ENCODE measurements at places on chromosomes 2 and 18.

DNA sequence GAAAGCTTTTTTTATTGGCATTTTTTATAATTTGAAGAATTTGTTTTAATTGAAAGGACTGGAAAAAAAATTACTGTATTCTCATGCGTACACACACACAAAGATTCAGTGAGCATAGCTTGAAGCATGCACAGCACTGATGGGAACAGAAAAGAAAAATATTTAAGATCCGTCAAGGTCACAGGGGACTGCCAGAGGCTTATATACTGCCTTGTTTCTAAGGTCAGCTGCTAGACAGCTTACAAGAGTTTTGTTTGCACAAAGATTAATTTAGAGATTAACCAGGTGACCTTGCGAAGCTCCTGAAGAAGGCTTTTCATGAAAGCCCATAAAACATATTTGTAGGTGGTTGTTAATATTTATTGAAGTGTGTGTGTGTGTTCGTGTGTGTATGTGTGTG is 396.3 kb downstream of the TRIB2 start:
- no peak for DNase-seq

GRCh38 chr2:149331023-149331400 is 625 bp downstream of the LYPD6 start:
- no peak for DNase-seq

DNA sequence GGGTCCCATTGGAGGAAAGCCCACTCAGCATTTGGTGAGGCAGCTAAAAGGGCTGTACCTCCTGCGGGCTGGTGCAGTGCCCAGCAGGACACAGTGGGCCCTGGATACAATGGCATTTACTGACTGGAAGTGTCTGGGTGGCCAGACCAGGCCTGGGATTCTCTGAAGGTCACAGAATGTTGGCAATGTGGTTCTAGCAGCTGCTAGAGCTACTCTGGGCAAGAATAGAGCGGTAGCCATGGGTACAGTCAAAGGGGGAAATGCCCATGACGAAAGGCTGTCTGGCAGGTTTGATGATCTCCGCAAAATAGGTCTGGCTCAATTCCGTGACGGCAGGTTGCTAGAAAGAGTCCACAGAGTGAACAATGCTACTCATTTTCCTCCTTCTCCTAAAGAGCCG is 241.8 kb downstream of the AFF3 start:
- no peak for DNase-seq

DNA sequence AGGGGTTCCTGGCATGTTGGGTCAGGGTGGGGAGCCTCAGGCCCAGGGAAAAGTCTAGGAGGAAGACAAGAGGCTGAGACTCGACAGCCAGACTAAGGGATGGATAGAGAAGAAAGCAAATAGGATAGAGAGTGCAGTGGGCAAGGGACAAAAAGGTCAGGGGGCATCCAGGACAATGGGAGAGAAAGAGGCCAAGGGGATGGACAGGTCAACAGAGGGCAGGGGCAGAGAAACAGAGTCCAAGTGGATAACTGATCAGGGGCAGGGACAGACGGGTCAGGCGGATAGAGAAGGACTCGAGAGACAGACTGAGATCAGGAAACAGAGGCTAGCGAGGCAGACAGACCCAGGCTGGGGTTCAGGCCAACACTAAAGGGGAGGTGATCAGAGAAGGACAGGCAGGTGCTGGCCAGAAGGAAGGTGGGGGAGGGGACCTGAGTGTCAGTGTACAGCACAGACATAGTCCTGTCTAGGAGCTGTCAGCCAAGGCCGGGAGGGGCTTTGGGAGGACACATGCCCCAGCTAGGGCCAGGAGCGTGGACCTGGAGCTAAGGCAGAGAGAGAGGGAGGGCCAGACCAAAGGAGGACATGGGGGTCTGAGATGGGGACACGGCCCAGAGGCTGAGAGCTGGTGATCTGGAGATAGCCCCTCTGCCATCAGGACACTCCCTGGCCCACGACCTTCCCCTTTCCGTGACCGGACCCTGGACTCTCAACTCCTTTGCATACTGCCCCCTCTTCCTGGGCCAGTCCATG is 12.2 kb downstream of the ASIC4 start:
- DNase-seq, result no peak

- DNase-seq, result no peak
These were observed 52.8 kb upstream of the TGIF1 start for GRCh38 chr18:3397031-3397750.

DNA sequence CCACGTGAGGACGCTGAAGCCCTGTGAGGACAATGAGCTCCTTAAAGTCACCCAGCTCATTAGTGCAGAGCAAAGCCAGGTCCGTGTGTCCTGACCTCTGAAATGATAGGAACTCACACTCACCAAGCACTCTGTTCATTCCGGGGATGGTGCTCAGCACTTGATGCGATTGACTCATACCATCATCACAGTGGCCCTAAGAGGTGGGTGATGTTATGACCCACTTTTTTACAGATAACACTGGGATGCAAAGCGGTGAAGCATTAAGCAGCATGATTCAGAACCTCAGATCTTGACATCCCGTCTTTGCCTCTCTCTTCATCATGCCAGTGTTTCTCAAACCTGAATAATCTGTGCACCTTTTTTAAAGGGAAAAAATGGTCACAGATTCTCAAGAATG is 234.8 kb downstream of the ALPK2 start:
- DNase-seq, result no peak

- no peak for DNase-seq
These were observed 132.0 kb upstream of the BOD1L2 start for GRCh38 chr18:57014772-57015413.

GRCh38 chr2:42504364-42505230 is 10.8 kb upstream of the KCNG3 start:
- no peak for DNase-seq

DNA sequence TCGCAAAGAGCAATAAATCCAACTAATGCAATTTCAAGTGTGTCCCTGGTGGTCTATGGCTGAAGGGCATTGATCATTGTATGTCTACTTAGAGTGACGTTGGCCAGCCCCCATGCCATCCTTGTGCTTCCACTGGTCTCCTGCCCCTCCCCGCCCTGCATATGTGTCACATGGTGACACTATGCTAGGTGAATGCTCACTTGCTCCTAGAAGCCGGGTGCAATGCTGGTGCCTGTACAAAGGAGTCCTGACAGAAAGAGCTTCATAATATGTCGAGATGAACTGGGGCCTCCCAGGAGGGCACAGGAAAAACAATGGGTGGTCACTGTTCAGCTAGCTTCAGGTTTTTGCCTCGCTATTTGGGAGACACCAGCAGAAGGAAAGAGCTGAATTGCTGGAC is 5.9 kb upstream of the TRABD2A start:
- no peak for DNase-seq

DNA sequence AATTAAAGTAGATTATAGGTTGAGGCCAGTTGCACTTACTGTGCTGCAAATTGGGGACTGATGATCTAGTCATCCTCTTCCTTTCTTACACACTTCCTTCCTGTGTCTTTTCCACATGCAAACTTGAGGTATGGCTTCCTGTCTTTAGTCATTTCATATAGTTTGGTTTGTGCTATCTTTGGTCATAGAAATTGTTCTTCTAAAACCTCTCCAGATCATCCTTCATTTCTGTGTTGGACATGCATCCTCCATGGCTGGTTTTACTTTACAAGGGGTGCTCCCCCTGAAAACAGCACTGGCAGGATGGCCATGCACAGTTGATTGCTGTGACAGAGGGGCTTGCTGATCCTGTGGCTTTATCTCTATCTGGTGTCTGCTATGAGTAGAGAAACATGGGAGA is 36.5 kb downstream of the MGAT5 start:
- no peak for DNase-seq

GRCh38 chr18:56217406-56217805 is 421.0 kb downstream of the TXNL1 start:
- DNase-seq, result no peak

DNA sequence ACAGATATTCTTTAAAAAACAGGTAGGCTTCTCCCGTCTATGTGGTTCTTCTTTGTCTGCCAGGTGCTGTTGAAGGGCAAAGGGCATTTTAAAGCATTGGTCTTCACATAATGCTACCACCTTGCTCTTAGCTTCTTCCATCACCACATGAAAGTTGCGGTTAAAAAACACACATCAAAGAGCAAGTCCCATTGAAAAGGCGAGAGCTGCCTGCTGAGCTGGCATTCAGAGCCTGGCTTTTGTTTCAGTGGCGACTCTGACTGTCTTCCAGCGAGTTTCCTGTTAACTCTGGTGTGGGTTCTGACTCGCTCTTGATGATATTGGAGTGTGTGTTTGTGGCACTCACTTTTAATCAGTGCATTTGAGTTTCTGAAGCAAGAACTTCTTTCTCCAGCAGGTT is 624.9 kb upstream of the FANCL start:
- DNase-seq, result no peak

DNA sequence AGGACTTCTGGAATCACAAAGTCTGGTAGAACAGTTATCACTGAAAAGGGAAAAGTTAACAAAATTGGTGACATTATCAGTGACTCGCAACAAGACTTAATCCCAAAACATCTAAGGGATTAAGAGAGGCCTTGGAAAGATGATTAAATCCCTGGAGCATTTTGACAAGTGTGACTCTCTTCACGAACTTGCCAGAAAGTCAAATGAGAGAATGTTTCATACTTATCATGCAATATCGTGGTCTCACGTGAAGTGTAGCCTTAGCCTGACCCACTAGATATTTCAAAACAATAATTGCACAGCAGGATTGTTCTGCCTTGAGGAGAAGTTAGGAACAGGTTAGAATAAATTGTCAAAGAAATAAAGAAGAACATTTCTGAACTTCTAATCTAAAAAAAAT is 104.5 kb downstream of the COL6A3 start:
- no peak for DNase-seq

- DNase-seq, result no peak
These were observed 206.5 kb upstream of the CTAGE1 start for GRCh38 chr18:22624176-22624575.

DNA sequence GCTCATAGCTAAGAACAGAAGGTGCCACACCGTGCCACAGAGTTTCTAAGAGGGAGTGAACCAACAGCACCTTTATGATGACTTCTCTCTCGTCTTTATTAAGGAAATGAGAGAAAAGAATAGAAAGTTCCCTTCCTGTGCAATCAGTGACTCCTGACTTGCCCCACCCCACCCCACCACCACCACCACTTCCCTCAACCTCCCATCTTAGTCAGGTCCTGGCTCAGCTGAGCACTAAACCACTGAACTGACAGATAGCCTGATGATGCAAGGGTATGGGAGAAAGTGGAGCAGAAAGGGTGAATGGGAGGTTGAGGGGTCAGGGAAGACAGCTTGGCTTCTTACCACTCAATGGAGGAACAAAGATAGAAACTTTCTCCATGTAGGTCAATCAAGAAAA is 75.2 kb upstream of the RMDN2 start:
- no peak for DNase-seq
